Stimulated activated CD4-positive, alpha-beta T cell treated with anti-CD3 and anti-CD28 coated beads, Interleukin-4, amount 100 ng/mL, for 48 hours (primary cell): ENCODE measurements at places on chromosomes 1 and 21.

- DNase-seq: no peak
Measured at GRCh38 chr1:109761227-109762038, 2.3 kb downstream of the EPS8L3 start.

- peak; percentile 45 for DNase-seq
Measured at GRCh38 chr1:15417059-15417934, 7.6 kb downstream of the EFHD2 start.

DNA sequence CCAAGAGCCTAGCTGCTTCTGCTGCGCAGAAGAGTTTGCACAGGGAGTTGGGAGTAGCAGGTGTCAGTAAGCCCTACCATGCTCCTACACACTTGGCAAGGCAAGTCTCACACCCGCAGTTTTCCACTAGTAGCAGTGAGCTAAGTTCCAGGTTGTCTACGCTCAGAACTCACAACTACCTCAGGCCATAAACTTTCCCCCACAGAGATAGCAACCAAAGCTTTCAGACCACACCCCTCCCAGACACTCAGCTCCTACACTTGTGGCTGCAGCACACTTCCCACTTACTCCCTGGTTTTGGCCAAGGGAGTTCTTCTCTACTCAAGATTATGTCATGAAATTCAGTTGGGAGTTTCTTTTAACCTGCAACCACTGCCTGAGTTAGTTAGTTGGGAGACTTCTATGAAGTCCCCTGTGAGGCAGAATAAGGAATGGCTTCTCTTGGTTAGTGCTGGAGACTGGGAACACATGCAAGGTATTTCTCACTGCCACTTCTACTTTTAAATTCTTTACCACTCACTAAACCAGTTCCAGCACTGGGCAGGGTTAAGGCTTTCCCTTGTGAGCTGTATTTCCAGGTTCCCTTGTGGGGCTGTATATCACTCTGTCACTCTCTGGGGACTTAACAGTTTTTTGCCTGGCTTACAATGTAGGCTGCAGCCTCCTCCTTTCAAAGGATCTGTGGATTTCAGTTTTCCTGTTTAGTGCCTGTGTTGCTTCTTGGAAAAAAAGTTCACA lies 18.3 kb upstream of the MAB21L3 start:
- DNase-seq: no peak

DNA sequence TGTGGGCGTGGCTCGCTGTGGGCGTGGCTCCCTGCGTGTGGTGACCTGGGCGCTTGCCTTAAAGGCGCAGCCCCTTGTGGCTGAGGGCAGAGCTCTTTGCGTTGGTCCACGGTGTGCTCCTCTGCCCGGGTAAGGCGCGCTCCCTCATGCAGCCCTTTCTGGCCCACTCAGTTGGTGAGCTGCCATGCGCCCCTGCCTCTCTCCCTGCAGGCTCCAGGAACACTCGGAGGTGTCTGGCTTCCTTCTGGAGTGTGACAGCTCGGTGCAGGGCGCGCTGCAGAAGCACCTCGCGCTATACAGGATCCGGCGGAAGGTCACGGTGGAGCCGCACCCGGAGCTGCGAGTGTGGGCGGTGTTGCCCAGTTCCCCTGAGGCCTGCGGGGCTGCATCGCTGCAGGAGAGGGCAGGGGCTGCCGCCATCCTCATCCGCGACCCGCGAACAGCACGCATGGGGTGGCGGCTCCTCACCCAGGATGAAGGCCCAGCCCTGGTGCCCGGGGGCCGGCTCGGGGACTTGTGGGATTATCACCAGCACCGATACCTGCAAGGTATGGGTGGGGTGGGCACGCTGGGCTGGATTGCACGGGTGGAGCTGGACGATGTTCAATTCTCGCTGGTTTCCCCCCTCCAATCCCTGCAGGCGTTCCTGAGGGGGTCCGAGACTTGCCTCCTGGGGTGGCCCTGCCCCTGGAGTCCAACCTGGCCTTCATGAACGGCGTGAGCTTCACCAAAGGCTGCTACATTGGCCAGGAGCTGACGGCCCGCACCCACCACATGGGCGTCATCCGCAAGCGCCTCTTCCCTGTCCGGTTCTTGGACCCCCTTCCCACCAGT lies 9.1 kb downstream of the IBA57 start:
- DNase-seq: no peak

DNA sequence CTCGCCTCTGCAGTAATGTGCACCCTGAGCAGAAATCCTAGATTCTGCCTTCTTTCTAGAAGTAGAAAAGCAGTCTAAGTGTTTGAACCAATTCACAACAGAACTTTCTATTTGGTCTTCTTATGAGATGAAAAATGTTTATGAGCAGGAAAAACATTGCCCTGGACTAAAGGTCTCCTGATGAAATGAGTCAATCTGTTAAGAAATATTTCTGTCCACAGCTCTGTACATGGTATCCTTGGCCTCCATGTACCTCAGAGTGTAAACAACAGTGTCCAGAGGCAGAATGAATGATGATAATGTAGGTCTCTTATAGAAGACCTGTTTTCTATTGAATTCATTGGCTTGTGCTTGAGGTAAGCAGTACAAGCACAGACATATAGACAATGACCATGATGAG lies 6.2 kb upstream of the APCS start:
- no peak for DNase-seq

- no peak for DNase-seq
Measured at GRCh38 chr1:156975084-156975483, 54.7 kb downstream of the LRRC71 start.

GRCh38 chr1:230816018-230816417 lies 52.3 kb downstream of the C1orf198 start:
- no peak for DNase-seq

GRCh38 chr1:24093732-24094131 lies 18.2 kb downstream of the MYOM3 start:
- DNase-seq: no peak

DNA sequence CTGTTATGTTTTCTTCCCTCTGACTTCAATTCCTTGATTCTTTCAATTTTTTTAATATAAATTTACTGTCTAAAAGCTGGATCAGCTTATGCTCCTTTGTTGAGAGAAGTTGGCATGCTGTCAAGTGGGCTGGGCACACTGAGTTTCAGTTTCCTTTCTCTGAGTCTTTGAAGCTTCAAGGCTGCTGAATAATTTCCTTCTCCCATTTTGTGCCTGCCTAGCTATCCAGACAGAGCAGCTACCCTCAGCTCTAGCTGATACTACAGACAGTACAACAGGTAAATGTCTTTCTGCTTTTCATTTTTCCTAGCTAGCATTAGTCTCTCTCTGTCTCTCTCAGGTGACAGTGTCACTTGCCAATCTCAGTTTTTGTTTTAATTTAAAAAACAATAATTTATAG lies at the start of gene IFI44:
IFI44 (plus strand) TSS at position 204 of the 400 bp plus-strand sequence. CDS start 365 bp downstream, outside the sequence.
- peak; percentile 58 for DNase-seq

GRCh38 chr1:236166041-236166440 lies 23.7 kb downstream of the GPR137B start:
- DNase-seq: no peak

DNA sequence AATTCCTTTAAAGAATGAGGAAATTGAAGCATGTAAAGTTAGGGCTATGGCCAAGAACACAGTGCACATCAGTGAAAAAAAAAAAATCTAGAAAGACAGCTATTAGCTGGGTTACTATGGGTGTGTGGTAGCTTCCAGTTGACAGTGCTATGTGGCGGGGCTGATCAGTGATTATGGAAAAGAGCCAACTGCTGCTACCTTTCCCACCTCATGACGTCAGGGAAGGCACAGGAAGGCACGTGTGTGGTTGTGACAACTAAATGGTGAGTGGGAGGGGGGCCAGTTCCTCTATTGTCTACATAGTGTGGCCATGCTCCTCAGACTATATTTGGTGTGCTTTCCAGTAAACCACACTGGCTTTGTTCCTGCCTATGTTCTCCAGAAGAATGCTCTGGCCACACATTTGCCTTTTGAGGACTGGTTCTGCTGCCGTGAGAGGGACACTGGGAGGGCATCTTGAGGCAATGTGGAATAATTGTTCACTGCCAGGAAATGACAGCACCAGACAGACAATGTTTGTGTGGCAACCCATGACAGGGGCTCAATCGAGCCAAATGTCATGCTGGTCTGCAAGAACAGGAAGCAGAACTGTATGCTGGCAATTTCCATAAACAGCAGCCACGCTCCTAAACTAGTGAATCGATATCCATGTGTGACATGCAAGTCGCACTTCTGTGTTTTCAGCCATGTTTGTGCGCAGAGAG lies 3.0 kb upstream of the SDE2 start:
- no peak for DNase-seq
